Activated T-helper 1 cell treated with anti-CD3 and anti-CD28 coated beads, Interleukin-2, amount 50 U/mL, for 16 hours (primary cell): ENCODE measurements at places on chromosomes 5 and 9.

- no peak for DNase-seq
Observed at GRCh38 chr9:136606687-136607333, 55.9 kb upstream of the EGFL7 start.

DNA sequence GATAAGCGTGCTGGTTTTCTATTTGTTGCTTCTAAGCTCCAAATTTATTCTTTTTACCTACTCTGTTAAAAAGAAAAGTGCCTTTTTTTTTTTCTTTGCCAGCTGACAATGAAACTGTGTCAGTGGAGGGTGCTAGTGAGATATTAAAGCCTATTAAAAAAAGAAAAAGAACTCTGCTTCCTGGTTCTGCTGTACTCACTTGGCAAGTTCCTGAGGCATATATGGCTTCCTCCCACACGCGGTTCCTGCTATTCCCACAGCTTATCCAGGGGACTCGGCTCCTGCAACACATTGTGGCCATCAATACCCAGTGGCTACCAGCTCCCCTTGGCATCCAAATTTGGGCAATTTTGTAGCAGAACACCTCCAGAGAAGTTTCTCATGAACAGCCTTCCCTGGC is 1977.7 kb upstream of the CDH9 start:
- no peak for DNase-seq

GRCh38 chr9:131011274-131012022 is 2.5 kb downstream of the LAMC3 start:
- no peak for DNase-seq

DNA sequence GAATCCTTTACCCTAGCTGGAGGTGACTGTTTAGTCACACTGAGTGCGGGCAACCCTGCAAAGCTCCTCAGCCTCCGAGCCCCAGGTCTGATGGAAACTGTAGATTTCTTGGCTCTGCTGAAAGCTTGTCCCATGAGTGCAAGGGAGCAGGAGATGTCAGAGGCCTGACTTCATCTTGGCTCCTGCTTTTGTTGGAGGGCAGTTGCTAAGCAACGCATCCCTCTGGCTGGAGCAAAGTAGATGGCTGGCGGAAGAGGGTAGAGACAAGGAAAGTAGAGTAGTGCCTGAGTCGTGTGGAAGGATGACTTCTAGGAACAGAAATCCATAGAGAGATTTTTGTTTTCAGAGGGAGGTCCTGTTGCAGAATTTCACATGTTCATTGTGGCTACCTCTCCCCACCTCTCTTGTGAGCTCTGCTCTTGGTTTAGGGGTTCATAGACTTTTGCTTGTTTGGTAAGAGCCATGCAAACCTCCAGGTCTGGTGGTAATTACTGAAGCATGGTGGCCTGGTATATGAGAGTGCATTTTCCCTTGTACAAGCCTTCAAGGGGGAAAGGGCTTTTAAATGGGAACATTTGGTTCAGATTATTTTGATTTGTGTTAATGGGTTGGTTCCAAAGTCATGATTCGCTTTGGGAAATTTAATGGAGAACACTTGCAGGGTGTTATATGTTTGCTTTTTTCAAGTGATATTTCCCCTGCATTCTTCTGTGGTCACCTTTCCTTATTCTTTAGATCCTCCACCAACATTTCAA is 71.5 kb downstream of the ARHGAP26 start:
- no peak for DNase-seq

- no peak for DNase-seq
Observed at GRCh38 chr5:136011414-136012001, 17.3 kb upstream of the TGFBI start.

GRCh38 chr5:95884511-95884910 is 62.0 kb upstream of the GLRX start:
- no peak for DNase-seq

DNA sequence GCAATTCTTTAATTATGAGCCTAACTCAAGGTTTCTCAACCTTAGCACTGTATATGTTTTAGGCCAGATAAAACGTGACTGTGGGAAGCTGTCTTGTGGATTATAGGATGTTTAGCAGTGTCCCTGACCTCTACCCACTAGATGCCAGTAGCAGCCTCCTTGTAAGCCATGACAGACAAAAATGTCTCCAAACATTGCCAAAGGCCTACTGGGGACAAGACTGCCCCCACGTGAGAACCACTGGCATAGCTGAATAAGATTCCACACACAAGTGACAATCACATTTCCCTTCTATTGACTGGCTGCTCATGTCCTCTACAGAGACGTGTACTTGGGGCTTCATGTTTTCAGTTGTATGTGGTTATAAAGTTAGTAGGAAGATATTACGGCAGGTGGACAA is 55.4 kb downstream of the GOLM1 start:
- no peak for DNase-seq

DNA sequence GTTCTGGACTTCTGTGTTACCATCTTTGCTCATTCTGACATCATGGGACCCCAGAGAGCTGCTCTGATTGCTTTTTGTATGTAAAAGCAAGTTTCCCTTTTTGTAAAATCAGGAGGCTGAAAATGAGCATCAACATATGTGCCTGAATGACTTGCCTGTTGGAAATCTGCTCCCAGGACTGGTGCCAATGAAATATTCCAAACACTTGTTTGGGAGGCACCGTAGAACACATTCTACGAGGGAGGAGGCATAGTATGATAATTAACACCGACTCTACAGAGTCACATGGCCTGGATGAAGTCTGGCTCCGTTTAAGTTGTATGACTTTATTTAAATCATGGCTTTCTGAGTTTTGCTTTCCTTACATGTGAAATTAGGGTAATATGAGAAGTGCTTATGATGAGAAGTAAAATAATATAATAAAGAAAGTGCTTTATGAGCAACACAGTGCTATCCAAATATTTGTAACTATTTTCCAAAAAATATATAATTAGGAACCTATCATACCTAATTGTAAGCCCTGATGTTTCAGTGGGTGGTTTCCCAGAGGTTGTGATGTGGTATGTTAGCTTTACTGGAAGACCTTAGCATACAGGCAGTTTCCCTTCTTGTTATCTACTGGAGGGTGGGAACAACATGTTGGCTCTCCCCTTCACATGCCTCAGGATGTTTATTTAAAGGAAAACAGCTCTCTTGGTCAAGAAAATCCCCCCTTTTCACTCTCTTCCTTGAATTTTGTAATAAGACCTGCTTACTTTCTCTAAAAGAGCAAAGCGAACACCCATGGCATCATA is 238.1 kb downstream of the FBXL7 start:
- no peak for DNase-seq

DNA sequence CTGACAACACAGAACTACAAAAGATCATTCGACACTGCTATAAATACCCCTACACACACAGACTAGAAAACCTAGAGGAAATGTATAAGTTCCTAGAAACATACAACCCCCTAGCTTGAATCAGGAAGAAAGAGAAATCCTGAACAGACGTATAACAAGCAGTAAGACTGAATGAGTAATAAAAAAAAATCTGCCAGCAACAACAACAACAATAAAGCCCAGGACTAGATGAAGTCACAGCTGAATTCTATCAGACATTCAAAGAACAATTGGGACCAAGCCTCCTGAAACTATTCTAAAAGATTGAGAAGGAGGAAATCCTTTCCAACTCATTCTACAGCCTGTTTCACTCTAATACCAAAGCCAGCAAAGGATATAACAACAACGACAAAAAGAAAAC is 68.2 kb upstream of the SLIT3 start:
- DNase-seq: no peak

- DNase-seq: no peak
Observed at GRCh38 chr9:79014929-79015699, 556.7 kb upstream of the TLE4 start.

DNA sequence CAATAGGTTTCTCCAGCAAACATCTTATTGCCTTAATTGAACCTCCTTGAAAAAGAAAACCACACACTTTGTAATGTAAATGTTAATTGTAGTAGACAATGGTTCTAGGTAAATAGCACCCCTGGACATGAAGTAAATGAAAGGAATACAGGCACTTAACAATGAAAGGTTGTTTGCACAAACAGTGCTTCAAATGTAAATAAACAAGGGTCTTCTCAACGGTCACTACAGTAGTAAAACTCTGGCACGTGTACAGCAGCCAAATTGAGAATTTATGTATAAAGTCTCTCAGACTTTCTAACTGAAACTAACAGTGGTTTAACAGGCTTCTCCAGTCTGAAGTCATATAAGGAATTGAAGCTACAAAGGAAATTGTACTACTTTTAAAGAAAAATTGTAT is 218.3 kb downstream of the MEF2C start:
- no peak for DNase-seq

DNA sequence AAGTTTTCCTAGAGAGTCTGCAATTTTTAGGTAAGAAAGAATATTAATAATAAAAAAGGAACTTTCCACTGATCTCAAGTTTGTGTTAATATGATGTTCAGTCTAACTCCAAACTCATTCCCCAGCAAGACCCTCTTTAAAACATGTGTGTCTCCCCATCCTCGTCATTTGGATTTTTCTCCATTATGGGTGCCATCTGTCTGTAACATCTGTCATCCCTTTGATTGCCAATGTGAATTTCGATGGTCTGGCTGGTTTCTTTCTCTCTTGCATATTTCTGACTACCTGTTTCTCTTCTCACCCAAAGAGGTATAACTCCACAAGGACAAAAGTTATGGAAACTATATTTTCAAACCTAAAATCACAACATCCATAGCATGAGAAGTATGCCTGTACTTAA is 4.4 kb downstream of the TAS2R1 start:
- no peak for DNase-seq

- no peak for DNase-seq
Observed at GRCh38 chr5:6545770-6546690, 86.8 kb downstream of the NSUN2 start.

- no peak for DNase-seq
Observed at GRCh38 chr5:90437663-90438062, 28.1 kb upstream of the CETN3 start.

- no peak for DNase-seq
Observed at GRCh38 chr5:173557123-173557903, 59.1 kb downstream of the BOD1 start.

DNA sequence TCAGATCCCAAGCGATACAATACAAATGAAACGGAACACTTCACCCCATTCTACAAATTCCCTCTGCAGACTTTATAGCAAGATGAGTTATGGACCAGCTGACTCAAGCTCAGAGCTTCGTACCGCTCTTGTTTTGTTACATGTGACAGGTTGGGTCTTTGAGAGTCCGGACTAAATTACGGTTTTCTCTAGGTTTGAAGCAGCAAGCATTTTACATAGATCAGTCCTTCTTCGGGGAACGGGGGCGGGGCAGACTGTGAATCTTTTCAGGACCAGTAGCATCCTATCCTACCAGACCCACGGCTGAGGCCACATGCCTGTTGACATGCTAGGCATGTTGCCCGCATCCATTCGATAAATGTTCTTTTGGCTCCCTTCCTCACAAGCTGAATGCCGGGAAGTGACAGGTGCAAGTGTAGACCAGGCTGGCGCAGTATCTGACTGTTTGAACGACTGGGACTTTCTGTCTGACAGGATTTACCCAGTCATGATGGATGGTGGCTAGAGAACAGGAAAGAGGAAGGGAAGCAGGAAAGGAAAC is 811.0 kb upstream of the GRAMD2B start:
- no peak for DNase-seq

GRCh38 chr5:172506921-172507320 is 52.6 kb upstream of the SH3PXD2B start:
- DNase-seq: no peak

DNA sequence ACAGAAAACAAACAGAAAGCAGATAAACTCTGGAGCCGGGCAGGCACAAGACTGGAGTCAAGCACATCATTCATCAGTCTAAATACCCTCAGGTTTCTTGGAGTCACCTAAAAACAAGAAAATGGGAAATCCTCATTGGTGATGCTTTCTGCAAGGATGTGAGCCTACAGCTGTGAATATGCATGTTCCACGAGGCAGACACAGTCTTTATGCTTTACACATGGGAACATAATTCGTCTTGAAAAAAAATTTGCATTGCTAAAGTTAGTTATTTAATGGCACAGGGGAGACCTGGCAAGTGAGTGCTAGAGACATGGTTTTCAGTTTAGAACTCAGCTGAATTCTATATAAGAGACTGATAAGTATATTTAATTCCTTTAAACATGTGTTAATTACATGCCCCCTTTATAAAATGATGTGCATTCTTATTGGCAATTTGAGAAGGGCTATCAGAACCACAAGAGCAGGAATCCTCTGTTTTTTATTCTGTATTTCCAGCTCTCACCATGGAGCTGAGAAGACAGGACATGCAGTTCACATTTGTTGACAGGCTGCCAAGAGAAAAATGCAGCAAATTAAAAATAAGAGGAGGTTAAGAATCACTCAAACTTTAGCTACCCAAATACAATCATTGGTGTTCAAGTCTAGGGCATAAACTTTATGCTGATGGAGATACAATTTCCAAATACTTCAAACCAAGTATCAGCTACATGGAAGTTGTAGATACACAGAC is 438.0 kb upstream of the MPDZ start:
- no peak for DNase-seq

- no peak for DNase-seq
Observed at GRCh38 chr5:124544366-124545055, 201.9 kb downstream of the ZNF608 start.

- DNase-seq: no peak
Observed at GRCh38 chr5:141848744-141849414, 29.3 kb downstream of the PCDH1 start.

GRCh38 chr9:135724186-135724787 is 22.3 kb downstream of the KCNT1 start:
- DNase-seq: no peak

GRCh38 chr5:108148715-108149139 is 233.2 kb downstream of the FBXL17 start:
- DNase-seq: no peak
